Keratinocyte (primary cell): ENCODE measurements at places on chromosomes 2 and 18.

GRCh38 chr18:9743200-9744016, 35.3 kb downstream of the RAB31 start:
- peak; percentile 92 for DNase-seq

GRCh38 chr2:39685126-39685525, 19.4 kb downstream of the TMEM178A start:
- no peak for DNase-seq

DNA sequence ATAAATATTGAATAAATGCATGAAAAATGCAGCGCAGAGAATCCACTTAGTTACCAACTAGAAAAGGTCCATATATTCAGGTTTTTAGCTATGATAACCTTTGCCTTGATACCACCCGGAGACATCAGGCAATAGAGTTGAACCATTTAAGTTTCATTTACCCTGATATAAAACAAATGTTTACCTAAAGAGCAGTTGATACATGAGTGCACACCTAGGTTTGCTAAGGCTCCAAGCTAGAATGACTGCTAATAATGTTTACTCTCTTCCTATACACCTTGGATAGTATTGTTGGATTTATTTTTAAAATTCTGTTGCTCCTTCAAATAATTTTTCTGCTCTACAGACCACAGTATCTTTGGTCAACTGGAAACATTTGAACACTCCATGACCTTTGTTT, 1463.6 kb downstream of the LRP1B start:
- no peak for DNase-seq

GRCh38 chr18:3910512-3910911, 460.5 kb downstream of the TGIF1 start:
- no peak for DNase-seq

GRCh38 chr2:163657281-163657656, 78.5 kb downstream of the FIGN start:
- peak; percentile 48 for DNase-seq

- no peak for DNase-seq
Measured at GRCh38 chr2:48112911-48113680, 206.8 kb upstream of the FBXO11 start.

DNA sequence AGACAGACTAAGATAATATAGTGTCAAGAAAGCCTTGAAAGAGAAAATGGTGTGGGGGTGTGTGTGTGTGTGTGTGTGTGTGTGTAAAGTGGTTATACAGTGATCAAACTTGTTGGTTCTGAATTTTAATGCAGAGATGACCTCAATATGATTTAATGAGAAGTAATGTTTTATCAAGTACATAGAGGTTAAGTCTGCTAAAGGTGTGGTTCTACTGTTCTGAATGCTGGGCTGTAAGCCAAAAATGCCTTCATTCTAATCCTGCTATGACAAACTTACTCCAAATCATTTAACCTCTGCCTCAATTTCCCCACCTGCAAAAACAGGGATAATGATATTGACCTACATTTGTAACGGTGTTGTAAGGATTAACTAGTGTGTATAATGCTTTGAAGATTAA, 87.9 kb downstream of the WDPCP start:
- no peak for DNase-seq

DNA sequence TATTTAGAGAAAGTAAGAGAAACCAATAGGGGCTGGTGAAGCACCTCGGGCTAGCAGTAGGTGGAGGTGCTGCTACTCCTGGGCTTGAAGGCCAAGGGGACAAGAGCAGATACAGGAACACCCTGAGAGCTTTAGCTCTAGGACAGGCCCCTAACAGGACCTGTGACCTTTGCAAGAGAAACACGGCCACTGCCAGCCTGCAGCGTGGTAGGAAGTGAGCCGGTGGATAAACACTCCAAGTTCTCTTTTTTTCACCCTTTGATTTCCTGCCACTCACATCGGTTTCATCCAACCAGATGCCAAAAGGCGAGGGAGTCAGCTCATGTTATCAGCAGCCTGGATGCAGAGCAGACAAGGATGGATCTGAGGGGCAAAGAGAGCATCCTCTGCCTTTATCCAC, 66.8 kb upstream of the SPRED2 start:
- no peak for DNase-seq

GRCh38 chr2:159604159-159604558, 12.2 kb downstream of the BAZ2B start:
- no peak for DNase-seq

DNA sequence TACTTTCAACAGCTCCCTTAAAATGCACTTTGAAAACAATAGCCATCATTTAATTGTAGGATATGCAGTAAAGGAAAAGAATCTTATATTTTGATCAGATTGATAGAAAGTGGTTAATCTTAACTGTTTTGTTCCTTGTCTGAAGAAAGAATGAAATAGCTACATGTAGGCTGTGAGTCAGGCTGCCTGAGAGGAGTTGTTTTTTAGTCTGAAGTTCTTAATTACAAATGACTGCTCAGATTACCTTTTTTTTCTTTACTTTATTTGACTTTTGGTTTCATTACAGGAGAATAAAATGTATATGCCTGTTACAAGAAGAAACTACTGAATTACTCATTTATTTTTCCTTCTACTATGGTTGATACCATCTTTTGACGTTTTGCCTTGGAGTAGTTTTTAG, 56.8 kb downstream of the AGFG1 start:
- no peak for DNase-seq

DNA sequence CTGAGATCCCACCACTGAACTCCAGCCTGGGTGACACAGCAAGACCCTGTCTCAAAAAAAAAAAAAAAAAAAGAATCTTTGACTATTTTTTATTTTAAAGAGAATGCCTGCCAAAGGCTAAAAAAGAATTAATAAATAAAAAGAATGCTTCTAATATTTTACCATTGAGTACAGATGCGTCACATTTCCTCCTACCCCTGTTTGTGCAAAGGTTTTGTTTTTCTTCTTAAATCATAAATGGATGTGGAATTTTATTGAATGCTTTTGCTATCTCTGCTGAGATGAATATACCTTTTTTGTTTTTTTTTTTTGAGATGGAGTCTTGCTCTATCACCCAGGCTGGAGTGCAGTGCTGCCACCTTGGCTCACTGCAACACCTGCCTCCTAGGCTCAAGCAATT, 22.8 kb downstream of the CYBRD1 start:
- no peak for DNase-seq

GRCh38 chr18:58363767-58364540, 264.9 kb downstream of the ALPK2 start:
- no peak for DNase-seq

DNA sequence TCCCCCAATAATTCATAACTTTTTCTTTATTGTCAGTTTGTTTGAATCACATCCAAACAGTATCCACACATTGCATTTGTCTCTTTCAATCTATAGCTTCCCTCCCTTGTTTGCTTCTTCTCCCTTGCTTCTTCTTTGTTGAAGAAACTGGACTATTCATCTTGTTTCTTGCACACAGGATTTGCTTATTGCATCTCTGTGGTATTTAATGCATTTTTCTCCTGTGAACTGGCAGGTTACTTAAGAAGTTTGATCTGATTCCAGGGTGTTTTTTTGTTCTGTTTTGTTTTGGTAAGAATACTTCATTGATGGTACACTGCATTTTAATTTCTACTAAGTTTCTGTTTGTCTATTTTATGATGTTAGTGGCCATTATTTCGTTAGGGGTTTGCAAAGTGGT, 166.8 kb downstream of the CAMKMT start:
- DNase-seq = no peak

DNA sequence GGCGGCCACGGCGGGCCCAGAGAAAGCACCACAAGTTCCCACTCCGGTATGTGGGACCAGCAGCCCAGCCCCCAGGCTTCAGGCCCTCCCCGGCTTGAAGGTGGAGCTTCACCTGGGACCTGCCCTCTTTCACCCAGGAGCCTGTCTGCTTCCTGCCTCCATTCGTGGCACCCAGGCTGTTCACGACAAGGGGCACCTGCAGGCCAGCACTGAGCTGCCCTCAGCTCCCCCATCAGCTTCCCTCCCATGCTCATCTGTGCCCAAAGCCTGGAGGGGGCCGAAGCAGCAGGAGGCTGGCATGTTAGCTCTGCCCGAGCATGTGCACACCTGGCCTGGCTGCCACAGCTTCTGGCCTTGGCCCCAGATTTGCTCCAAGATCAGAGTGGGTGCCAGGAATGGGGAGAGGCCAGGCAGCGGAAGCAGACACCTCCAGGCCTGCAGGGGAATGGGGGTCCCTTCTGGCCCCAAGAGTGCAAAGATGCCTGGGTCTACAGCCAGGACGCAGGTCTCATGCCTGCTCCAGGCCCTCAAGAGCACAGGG, 312.4 kb upstream of the SYT4 start:
- no peak for DNase-seq

DNA sequence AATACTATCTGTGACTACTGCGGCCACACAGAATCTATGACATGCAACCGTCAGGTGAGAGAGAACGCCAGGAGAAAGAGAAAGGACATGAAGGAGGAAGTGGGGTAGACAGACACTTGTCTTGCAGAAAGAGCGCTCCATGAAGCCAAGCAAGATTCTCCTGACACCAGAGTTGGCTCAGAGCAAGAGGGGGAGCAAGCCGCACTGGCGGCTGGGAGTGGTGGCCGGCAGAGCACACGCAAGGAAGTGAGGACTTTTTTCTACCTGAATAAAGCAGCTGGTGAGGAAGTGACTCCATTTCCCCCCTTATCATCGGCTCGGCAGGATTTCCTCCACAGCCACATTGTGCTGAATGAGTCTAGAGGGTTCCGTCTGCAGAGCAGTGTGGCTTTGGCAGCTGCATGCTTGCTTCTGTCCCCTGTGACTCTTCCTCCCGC, 181.6 kb downstream of the BCL2 start:
- no peak for DNase-seq

GRCh38 chr18:72181241-72181764, 362.8 kb downstream of the CBLN2 start:
- no peak for DNase-seq

DNA sequence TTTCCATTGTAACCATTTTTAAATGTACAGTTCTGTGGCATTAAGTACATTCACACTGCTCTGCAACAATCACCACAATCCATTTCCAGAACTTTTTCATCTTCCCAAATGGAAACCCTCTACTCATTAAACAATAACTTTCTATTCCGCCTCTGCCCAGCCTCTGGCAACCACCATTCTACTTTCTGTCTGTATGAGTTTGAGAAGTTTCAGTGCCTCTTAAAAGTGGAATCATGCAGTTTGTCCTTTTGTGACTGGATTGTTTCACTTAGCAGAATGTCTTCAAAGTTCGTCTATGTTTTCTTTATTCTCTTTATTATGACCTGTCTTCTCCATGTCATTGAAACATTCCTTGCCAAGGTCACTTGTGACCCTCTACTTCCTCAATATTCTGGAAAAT, 22.0 kb upstream of the PELI1 start:
- DNase-seq = no peak

DNA sequence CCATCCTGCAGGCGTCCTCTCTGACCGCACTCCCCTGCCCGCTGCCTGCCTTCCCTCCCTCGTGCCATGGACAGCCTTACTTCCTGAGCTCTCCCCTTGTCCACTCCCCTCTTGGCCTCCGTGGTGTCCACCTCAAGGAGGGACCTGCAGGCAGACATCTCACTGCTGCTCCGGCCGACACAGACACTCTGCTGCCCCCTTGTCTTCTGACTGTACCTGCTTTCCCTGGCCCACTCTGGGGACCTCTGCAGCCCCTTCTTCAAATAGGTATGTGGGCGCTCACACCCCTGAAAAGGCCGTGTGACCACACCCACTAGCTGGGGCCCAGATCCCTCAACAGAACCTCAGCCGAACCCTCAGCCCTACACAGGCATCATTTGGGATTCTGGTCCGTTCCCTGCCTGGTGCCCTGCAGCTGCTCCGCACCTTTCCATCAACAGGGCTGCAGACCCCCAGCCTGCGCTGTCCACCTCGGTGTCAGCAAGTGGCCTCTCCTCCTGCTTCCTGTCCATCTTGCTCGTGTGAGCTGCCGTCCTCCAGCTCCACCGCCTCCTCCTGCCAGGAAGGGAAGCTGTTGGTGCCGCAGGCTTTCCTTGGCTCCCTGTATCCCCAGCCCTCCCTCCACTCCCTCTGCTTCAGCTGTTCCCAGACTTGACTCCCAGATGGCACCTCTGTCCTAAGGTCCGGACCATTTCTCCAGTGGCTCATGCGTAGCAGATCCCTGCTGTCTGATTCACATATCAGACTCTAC, 94.1 kb downstream of the KLHL29 start:
- DNase-seq = no peak

DNA sequence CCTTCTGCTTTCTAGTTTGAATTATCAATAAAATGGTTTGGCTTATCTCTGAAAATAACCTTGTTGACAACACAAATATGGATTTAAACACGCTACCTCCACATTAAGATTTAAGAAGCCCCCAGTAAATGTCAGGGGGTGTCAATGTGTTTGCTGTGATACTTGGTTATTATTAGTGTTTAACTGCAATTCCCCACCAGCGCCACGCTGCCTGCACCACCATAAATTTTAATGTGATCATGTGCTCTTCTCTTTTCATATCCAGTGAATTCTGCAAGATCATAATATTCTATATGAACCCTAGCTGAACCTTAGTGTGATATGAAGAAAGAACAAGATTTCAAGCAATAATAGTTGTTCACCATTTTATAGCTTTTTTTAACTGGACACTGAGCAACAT, 330.7 kb downstream of the AGPS start:
- no peak for DNase-seq

- no peak for DNase-seq
Measured at GRCh38 chr2:15826273-15826717, 114.1 kb upstream of the MYCN start.

GRCh38 chr2:3661149-3661660, 3.2 kb downstream of the ALLC start:
- DNase-seq = no peak

- no peak for DNase-seq
Measured at GRCh38 chr2:98093611-98094010, 6.6 kb downstream of the VWA3B start.

- no peak for DNase-seq
Measured at GRCh38 chr2:64880193-64880951, 108.8 kb upstream of the SLC1A4 start.

- no peak for DNase-seq
Measured at GRCh38 chr18:10298346-10298745, 156.1 kb upstream of the APCDD1 start.

DNA sequence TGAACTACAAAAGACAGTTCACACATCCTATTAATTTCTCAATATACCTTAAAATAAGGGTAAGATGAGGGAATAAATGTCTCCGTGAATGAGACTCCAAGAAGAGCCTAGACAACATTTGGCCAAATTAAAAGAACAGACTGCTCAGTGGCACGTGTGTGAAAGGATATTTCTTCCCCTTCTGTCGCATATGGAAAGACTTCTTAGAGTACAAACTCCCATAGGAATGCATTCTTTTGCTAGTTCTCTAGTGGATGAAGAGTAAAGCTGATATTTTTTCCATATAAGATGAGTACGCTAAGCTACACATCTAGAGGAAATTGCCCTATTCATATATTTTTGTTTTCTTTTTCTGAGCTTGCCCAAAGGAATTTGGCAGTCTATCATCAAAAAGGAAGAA, 710.0 kb upstream of the ID2 start:
- no peak for DNase-seq

DNA sequence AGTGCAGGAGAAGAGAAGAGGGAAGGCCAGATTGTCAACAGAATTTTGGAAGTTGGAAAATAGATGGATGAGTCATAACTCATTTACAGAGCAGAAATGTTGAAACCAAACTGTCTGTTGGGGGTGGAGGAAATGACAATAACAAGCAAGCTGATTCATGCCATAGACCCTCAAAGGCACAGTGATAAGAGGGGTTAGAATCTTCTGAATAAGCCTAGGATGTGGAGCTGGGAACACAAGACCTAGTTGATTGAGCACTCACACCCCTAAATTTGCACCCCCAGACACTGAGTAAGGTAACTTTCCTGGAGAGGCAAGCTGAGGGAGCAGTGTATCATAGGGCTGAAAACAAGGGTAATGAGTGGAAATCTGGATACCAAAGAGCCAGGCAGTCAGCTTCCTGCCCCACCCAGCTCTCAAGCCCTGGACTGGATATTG, 141.4 kb downstream of the SCG2 start:
- DNase-seq = peak; percentile 15

- DNase-seq = no peak
Measured at GRCh38 chr18:39596891-39597290, 2031.3 kb upstream of the CELF4 start.
